ENCODE measurements at places on chromosomes 7 and 10.

DNA sequence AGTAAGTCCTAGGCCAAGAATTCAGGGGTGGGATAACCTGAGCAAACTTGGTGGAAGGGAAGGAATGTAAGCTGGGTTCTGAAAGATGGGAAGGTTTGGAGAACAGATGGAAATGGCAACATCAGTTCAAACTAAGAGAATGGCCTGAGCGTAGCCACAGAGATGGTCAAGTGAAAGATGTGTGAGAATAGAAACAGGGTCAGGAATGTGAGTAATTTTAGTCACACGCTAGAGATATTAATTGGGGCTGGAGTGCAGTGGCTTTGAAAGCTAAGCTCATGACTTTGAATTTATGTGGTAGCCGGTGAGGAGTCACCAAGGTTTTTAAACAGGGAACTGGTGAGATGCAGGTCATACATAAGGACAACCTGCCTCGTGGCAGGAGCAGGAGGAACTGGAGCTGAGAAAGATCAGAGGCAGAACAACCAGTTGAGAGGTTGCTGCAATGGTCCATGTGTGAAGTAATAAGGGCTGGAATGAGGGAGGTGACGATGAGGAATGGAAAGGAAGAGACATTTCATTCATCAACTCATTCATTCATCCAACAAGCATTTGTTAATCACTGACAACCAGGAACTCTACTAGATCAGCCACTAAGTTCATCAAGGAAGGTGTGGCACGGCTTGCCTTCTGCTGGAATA is 12.9 kb upstream of the SORBS1 start:
- DNase-seq = no peak

DNA sequence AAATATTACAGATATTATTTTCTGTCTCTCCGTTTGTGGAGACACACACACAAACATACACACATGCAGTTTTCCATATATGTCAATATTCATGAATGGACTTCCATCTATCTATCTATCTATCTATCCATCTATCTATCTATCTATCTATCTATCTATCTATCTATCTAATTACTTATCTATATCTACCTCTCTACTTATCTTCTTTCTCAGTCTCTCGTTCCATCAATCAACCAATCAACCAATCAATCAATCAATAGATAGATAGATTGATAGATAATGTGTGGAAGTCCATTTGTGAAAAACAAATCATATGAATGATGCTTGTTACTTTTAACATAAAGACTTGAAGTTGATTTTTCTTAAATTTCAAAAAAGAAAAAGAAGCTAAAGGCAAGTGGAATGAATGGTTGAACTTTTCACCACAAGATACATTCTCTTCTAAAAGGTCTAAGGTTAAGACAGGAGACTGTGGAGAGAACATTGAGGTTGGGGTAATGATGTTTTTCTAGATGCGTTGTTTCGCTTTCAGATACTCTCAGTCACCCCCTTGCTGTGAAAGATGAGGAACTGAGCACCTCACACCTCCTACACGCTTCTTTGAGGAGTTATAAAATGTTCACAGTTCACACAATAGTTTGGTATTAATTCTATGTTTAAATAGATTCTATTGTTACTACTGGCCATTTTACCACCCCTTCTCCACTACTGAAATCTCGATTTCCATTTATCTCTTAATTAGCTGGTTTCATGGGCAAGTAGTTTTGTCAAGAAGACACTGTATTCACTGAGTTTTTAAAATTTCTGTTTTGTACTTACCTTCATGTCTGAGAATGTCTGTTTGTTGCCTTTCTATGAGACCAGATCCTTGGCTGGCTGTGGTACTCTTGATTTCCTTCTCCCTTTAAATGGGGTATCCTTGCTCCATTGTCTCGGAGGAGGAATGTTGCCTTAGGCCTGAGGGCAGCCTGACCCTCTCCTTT is 114.1 kb downstream of the EMX2 start:
- DNase-seq = no peak

GRCh38 chr10:105189463-105189800 is 548.3 kb downstream of the SORCS3 start:
- DNase-seq = no peak

DNA sequence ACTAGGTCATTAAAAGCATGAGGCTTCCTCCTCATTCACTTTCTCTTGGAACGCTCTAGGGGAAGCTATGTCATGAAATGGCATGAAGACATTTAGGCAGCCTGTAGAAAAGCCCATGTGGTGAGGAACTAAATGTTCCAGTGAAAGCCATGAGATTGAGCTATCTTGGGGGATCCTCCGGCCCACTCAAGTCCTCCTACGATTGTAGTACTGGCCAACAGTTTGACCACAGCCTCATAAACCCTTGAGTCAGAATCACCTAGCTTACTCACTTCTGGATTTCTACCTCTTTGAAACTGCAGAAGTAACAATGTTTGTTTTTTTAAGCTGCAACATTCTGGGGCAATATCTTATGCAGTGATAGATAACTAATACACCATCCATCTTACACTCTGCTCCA is 605.1 kb downstream of the SORCS1 start:
- no peak for DNase-seq

GRCh38 chr10:92593619-92594588 is 974 bp downstream of the KIF11 start:
- DNase-seq = no peak

DNA sequence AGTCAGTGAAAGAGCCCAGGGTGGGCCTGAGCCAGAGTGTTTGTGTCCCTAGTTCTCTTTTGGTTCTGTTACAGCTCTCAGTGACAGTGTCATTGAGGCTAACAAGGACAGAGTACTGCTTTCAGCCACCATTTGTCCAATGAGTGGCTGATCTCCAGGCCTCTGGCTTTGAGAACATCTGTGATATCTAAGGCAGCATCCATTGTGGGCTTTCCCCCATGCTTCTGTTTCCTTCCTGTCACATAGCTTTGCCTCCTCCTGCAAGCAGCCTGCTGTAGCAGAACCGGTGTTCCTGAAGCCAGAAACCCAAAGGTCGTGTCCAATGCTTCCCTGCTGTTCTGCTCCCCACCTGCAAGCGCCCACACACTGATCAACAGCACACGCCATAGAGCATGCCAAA is 68.4 kb downstream of the IKZF1 start:
- DNase-seq = no peak

- no peak for DNase-seq
Measured at GRCh38 chr7:36735172-36735571, 10.9 kb upstream of the AOAH start.

DNA sequence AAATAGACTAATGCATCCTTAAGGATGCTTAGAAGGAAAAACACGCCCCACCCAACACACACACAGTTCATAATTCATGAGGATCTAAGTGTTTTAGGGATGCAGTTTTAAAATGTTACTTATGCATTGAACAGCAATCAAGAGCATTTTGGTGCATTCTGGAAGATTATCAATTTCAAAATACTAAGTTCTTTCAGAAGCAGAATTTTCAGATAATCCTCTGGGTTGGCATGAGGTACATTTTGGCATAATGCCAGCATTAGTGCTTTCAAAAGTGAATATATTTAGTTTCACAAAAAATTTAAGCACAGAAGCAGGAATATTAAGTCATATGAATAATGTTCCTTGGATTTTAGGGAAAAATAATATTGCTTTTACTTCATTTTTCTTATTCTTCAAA is 937.1 kb downstream of the REEP3 start:
- no peak for DNase-seq

- DNase-seq = no peak
Measured at GRCh38 chr7:106623853-106624252, 37.1 kb downstream of the CCDC71L start.

DNA sequence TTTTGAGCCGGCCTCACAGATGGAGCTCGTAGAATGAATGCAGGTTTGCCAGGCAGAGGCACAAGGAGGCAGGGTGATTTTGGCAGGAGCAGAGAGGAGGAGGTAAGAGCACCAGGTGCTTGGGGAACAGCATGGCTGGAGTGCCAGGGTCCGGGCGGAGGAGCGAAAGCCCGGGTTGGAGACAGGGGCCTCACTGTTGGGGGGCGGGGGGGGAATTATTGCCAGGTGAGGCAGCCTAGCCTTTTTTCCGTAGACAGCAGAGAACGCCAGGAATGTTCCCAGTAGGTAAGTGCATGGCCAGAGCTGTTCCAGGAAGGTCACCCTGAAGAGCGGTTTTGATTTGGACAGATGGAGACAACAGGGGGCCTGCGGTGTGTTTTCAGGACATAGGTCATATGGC is 9.5 kb downstream of the SRRM3 start:
- no peak for DNase-seq

- no peak for DNase-seq
Measured at GRCh38 chr10:89032141-89032891, 41.7 kb downstream of the FAS start.

GRCh38 chr10:34061841-34062240 is 727.4 kb upstream of the NRP1 start:
- DNase-seq = no peak

DNA sequence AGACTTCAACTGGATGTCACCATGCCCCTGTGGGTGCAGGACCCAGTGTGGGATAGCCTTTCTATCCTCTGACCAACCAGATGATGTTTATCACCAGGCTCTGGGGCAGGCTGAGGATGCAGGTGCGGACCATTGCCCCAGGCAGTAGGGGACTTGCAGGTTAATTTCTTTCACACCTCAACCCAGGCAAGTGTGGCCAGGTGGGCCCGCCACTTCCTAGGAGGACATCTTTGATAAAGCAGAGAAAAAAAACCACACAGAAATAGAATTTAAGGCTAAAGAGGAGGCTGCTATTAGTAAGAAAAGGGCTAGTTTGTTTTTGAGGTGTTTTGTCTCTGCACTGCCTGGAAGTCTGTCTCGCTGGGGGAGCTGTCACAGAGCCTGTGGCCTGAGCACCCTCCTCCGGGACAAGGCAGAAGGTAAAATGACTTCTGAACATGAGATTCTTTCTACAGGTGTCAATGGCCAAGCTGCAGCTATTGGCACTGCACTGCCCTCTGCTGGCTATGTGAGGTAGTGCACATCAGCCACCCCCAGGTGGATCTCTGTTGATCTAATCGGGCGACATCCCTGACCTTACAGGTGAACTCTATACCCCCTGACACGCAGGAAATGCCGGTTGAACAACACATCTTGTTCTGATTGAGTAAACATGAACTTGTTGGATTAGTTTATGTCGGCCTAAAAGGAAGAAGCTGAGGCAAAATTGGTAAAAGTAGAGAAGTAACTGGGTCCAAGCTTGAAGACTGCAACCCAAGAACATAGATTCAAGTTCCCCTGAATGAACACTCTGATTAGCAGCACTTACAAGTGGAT is 21.0 kb downstream of the UPP1 start:
- peak; percentile 30 for DNase-seq

DNA sequence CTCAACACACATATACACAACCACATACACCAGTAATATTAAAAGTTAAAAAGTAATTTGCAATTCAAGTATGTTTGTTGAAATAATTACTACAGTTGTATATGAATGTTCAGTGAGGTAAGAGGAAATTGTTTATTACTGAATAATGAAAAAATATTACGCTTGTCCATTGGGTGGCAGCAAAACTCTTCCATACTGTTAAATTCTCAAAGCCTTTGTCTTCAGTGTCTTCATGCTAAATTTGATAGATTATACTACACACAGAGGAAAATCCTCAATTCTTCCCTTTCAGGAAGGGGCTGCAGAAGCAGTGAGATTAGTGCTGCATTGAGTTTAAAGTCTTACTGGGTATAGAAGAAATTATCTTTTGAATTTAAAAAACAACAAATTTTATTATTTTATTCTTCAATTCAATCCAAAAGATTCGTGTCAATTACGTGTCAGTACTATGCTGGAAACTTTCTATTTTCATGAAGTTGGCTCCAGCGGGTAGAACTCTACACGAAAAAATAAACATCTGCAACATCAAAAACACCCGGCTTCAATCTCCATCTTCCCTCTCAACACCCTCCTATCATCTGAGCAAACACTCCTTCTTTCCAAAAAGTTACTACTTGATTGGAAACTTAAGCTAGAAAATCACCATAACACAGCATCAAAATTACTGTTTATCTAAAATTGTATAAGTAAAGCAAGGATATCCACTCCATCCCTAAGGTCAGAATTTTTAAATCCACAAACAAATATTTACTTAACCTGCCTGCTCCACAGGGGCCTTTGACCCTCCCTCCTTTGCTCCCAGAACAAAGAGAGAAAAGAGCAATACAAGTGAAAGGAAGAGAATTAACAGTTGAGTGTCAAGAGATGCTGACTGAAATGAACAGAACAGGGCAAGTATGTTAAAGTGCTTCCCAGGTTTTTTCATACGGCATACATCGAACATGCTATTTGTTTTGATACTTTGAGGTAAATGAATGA is 37.0 kb upstream of the TES start:
- peak; percentile 64 for DNase-seq

- DNase-seq = peak; percentile 86
Measured at GRCh38 chr7:88111140-88111743, 108.6 kb downstream of the SRI start.

- no peak for DNase-seq
Measured at GRCh38 chr10:130393342-130393741, 257.2 kb downstream of the GLRX3 start.

GRCh38 chr7:140769852-140770251 is 73.3 kb downstream of the NDUFB2 start:
- no peak for DNase-seq

GRCh38 chr10:30456266-30456665 is 22.3 kb downstream of the MAP3K8 start:
- no peak for DNase-seq

DNA sequence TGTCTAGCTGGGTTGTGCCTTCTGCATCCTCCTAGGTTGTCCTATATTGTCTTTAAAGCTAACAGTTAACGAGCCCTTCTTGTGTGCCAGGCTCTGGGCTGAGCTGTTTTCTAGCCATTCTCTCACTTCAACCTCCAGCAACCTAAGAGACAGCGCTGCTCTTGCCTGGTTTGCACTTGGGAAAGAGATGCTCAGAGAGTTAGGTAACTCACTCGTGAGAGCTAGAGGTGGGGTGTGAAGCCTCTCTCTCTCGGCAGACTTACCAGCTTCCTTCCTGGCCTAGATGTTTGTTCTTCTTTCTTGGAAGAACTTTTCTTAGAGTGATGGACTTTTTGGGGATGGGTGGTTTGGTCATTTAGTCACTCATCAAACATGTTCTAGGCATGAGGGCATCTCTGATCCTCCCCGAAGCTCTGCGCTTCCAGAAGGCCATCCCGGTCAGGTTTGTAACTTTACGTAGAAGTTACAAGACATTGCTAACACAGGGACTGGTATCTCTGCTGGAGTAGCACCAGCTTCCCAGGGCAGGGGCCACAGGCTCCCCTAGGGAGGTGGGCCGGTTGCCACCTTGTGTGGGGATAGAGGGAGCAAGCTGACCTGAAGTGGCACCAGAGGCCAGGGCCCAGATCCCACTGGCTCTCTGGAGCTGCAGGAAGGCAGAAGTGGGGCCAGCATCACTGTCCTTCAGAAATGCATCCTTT is 14.3 kb downstream of the TSPAN15 start:
- DNase-seq = no peak

DNA sequence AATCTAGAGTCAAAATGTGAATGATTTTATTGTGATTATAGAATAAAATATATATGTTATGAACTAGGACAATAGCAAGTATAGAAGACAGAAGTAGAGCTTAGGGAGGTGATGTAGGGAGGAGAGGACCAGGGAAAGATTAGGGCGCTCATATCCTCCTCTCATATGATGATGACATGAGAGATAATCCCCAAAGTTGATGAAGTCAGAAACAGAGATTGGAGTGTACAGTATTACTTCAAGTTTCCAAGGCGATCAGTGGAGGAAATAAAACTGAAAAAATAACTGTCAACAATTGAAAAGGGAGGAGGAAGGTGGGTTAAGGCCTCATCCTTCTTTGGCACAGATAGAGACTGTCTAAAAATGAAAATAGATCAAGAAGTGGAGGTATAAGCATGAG is 14.9 kb downstream of the MACROH2A2 start:
- DNase-seq = no peak
